Neural crest cell (in vitro differentiated cells): ENCODE measurements at places on chromosomes 2 and 18.

- H3K27ac ChIP-seq, result no peak overlapping the region
- peaks cover 5% of the 10 kb centered on the region for H3K4me1 ChIP-seq
- DNase-seq, result no peak
- H3K36me3 ChIP-seq, result no peaks in the 10 kb centered on the region
Measured at GRCh38 chr2:5713101-5713500, 20.9 kb downstream of the SOX11 start.

GRCh38 chr2:169086893-169087467 is 17.6 kb downstream of the DHRS9 start:
- H3K4me3 ChIP-seq, result no peak overlapping the region
- no peak overlapping the region for H3K27ac ChIP-seq
- no peak for DNase-seq
- peaks cover 5% of the 10 kb centered on the region for H3K36me3 ChIP-seq
- H3K27me3 ChIP-seq, result peaks cover 3% of the 10 kb centered on the region

DNA sequence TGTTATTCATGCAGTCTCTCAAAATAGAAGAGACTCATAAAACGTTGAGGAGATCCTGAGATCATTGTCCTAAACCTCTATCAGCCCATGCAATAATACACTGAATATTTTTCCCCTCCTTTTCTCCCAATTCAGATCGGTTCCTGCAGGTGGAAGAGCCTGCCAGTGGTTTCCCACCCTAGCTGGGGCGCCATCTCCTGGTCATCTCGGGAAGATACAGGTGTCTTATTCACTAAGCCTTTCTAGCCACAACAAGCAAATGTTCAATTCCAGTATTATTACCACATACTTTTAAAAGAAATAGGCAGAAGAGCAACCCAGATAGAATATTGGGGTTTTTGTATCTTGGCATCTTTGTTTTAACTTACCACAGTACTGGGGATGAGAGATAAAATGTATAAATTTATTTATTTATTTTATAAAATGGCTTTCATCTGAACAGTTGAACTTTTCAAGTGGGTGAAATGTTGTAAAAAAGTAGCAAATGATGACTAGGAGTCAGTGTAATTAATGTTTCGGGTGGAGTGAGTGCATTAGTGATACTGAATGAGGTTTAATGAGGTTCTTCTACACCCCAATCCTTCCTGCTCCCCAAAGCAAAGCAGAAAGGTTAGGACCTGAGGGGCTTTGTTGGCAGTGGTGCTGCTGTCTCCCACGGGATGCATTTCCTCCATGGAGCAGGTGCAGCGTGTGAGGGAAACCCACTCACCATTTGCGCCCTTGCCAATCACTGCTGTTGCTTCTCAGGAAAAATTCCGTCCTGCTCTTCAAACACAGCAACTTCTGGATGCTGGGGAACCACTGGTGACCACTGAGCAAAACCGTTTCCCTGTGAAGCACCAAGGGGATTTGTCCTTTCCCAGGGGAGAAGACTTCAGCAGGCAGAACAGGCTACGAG is 147.1 kb upstream of the FHL2 start:
- H3K4me1 ChIP-seq, result peaks cover 11% of the 10 kb centered on the region
- no peak overlapping the region for H3K27ac ChIP-seq
- no peaks in the 10 kb centered on the region for H3K27me3 ChIP-seq
- no peak overlapping the region for H3K4me3 ChIP-seq
- no peaks in the 10 kb centered on the region for H3K36me3 ChIP-seq

- peaks cover 7% of the 10 kb centered on the region for H3K4me1 ChIP-seq
- H3K36me3 ChIP-seq, result no peaks in the 10 kb centered on the region
- no peak overlapping the region for H3K27ac ChIP-seq
- peaks cover 2% of the 10 kb centered on the region for H3K27me3 ChIP-seq
- no peak overlapping the region for H3K4me3 ChIP-seq
Measured at GRCh38 chr2:29990129-29990528, 68.7 kb upstream of the ALK start.
